ENCODE measurements at places on chromosomes 2 and 18.

DNA sequence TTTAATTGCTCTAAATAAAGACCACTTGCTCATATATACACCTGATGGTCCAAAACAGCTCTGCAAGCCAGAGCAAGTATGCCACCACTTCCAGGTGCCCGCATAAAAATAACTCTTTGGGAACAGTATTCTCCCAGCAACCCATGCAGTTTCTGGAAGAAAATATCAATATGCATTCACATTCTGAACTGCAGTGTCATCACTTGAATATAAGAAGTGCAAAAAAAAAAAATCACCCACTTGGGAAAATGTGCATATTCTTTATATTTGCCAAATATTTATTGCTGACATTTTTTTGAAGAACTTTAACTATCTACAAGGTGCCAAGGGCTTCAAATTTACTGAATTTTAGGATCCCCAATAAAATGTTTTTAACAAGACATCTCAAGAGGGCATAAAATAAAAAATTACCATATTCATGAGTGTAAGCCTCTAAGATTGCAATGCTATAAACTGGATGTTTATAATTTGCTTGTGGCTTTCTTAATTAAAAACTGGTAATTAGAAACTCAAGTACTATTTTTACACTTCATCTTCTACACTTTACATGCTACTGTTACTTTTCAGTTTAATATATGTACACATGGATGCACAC lies 360.6 kb upstream of the HNRNPA3 start:
- DNase-seq = no peak

DNA sequence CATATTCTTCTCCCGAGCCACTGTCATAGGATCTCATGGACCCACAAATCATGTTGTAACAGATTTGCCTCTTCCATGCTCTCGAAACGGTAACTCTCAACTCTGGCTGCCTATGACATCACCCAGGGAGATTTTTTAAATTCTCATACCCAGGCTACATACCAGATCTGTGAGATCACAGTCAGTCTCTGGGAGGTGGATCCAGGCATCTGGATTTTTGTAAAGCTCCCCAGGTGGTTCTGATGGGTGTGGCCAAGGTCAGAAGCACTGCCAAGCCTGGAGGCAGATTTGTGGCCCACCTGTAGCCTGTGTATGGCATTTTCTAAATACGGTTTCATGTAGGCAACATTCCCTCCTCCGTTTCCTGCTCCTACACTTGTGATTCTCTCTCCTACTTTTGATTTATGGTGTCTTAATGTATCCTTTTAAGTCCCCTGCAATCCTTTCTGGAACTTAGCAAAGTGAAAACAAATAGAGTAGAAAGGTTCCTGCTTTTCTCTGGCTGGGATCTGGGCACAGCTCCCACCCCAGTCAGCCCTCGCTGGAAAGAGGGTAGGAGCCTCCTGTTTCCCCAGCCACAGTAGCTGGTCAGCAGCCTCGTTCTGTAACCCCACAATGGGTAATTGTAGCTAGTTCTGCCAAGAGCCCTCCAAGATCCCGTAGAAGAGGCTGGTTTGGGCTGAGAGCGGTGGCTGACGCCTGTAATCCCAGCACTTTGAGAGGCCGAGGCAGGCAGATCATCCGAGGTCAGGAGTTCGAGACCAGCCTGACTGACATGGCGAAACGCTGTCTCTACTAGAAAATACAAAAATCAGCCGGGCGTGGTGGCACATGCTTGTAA lies 96.2 kb downstream of the KLHL29 start:
- no peak for DNase-seq

DNA sequence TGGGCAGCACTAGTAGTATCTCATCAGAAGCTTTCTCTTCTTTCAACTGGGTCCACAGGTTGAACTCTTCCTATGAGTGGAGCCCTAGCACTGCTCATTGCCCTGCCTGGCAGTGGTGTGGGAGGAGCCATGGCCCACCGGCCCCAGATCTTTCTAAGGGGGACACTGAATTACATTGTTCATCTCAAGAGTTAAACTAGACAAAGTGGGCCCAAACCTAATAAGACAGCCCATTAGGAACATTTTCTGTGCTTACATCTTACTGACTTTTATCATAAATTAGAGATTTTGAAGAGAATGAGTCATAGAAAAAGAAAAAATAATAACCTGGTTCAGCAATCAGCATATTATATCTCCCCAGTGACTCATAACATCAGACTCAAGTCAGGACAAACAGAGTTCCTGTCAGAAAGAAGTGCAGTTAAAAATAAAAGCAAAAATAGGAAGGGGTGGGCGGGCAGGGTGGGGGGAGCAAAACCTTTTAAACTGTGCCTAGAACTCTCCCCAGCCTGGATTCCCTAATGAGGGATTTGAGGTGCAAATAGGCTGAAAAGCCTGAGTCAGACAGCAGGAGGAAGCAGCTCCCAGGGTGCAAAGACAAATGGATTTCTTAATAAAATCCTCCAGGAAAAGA lies 161.6 kb upstream of the TRIB2 start:
- no peak for DNase-seq

DNA sequence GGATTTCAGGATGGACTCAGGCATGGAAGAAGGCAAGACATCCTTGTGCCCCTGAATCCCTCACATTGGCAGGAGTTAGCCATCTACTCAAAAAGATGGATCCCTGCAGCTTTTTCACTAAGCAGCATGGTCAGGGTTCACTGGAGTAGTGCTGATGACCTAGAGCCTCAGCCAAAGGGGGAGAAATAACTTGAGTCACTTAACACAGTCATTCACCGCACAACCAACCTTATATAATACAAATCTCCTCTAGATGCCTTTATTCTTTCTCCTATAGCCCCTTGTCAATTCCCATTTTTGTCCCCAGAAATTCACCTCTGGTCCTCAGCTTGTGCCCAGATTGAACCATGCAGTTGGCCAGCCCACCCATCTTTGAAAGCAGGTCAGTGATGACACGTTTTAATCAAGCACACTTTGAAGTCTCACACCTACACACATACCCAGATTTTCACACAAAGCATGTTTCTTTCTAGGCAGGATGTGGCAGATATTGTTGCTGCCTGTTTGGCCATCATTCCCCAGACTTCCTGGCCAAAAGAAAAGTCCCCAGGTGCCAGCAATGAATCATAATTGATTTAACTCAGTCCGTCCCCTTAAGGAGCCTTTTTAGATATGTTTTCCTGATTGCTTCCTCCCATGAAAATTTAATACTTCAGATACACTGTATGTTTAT lies 84.2 kb downstream of the LBH start:
- no peak for DNase-seq

- DNase-seq = no peak
Observed at GRCh38 chr2:238761868-238762267, 86.0 kb upstream of the TWIST2 start.

Data from neural crest cell (in vitro differentiated cells).